EH (cell line): ENCODE measurements at places on chromosomes 1 and 21.

- DNase-seq = no peak
Measured at GRCh38 chr21:26544201-26544775, 28.8 kb downstream of the CYYR1 start.

GRCh38 chr1:23958810-23959460, 693 bp upstream of the PNRC2 start:
- peak; percentile 93 for DNase-seq

GRCh38 chr1:228154670-228155571, 5.2 kb downstream of the GJC2 start:
- no peak for DNase-seq

DNA sequence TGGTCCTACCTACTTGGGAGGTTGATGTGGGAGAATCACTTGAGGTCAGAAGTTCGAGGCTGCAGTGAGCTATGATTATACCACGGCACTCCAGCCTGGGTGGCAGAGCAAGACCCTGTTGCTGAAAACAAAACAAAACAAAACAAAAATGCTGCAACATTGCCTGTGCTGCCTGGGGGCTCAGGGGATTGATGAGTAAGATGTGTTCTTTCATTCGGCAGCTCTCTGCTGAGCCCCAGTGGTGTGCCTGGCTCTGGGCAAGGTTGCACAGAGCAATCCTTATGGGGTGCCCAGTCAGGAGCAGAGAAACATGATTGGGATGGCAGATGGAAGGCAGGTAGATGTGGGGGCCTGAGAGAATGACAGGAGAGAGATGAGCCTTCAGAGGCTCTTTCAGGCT, 28.6 kb upstream of the KDM4A start:
- no peak for DNase-seq

DNA sequence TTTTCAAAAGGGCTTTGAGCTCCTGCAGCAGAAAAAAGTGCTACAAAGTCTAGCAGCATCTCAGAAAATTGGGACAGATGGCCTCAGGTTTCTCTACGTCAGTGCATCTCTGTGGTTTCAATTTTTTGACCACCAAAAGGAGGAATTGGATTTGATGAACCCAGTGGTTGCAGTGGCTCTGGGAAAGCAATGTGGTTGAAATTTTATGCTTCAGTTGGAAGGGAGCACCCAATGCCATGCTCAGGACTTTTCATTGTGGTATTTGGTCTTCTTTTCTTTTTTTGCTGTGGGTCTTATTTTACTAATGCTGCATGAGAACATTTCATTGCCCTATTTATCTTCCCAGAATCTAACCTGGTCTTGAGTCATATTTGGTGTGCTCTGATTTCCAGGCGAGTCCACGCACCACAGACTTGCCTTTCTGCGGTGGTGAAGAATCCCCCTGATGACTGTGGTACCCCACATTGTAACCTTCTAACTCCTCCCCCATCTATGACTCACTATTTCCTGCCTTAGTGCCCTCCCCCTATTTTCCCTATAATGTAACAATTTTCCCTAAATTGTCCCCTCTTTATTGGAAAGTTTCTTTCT, 56.7 kb downstream of the S1PR1 start:
- peak; percentile 57 for DNase-seq

- DNase-seq = peak; percentile 25
Measured at GRCh38 chr1:7899741-7900140, 40.9 kb downstream of the TNFRSF9 start.

GRCh38 chr21:26925636-26926035, 41.3 kb downstream of the ADAMTS5 start:
- DNase-seq = no peak

GRCh38 chr1:157944663-157945280, 48.7 kb upstream of the KIRREL1 start:
- DNase-seq = no peak

GRCh38 chr1:225467193-225468020, 39.6 kb upstream of the LBR start:
- no peak for DNase-seq

DNA sequence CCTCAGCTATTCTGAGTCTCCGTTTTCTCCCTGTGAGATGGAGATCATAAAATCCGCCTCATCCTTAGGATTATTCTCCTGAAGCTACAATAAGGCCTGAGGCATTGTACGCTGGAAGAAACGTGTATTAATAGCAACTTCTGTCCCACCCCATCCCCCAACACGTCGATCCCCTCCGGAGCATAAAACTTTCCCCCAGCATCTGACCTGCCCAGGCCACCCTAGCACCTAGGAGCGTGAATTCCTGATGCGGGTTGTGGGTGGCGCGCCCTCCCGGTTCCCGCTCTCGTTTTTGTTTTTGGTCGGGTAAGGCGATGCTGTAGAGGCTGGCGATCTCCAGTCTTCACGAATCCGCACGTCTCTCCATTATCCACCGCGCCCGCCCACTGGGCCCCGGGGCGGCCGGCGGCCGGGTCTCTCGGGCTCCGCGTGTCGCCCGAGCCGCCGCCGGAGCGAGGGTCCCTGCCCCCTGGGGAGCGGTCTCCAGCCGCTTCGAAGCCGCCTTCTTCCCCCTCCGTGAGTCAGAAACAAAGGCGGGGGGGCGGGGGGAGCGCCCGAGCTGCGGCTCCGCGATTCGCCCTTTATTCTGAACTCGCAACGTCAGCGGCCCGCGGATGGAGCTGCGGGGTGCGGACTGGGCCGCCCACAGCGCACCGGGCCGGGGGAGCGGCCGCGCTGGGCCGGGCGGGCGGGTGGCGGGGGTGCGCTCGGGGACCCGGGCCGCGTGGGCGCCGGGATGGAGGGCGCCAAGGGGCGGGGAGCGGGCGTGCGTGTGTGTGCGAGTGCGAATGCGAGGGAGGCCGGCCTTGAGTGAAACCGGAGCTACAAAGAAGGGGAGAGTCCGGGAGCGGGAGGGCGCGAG, at the start of gene PLEKHO1:
TSS of gene PLEKHO1 (plus strand) at position 646 of the 862 bp plus-strand sequence. CDS start 342 bp downstream, outside the sequence.
- peak; percentile 87 for DNase-seq

DNA sequence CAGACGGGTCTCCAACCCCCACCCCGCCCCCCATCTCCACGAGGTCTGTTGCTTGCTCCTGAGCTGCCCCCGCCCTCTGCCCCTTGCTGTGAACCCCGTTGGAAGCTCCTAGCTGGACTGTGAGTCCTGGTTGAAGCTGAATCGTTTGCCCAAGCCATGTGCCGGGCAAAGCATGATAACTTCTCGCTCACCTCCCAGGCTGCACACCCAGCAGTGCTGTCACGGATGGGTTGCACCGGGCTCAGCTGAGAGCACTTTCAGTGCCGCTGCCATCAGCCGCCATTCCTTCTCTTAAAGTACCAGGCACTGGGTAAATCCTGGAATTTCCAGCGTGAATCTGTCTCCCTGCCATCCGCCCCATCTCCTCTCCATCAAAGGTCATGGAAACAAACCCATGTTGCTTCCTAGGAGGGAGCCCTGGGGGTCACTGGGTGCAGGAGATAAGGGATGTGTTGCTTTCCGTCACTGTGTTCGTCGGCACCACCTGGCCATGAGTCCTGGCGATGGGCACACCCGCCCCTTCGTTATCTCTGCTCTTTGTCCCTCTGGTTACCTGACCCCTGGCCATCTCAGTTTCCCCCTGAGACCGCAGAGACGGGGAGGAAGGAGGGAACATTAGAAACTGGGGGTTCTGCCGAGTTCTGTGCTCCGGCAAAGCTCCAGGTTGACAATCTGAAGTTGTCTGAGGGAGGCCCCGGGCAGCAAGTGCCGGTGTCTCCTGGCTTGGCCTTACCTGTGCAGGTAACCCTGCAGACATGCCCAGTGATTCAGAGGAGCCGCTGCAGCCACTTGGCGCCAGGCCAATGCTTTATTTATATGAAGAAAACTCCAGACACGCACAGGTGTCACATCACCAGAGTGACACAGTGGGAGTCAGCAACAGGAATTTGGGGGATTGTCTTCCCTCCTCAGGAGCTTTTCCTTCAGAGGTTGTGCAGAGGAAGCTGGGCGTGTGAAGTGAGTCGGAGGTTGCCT, 2.7 kb downstream of the PDE9A start:
- no peak for DNase-seq

- no peak for DNase-seq
Measured at GRCh38 chr1:116824631-116825206, 70.5 kb downstream of the CD2 start.

GRCh38 chr1:155038602-155039307, 5.1 kb downstream of the DCST1 start:
- DNase-seq = peak; percentile 48

DNA sequence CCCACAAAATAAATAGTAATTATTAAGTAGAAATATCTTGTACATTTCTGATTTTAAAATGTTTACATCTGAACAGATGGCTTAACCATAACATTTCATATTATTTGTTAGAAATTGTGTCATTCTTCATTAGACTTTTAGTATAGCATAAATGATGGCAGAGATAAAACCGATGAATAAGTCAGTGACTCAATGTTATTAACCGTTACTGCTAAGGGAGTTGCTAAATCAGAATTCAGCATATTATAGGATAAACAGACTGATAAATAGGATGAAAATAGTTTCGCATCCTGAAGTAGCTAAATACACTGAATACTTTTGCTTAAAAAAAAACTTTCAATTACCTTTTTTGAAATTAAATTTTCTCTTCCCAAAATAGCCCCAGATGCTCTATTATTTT, 610.6 kb upstream of the ZP4 start:
- DNase-seq = no peak

DNA sequence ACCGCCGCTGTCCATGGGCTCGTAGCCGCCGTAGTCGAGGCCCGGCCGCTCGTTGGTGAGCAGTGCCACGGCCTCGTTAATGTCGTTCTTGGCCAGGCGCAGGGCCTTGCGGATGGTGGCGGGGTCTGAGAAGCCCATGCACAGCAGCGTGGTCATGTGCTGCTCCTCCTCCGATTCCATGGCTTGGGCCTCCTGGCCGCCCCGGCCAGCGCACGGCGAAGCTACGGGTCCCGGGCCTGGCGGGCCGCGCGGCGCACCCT, 300 bp downstream of the USP24 start:
- peak; percentile 55 for DNase-seq

- DNase-seq = peak; percentile 63
Measured at GRCh38 chr1:241156231-241156965, 200.6 kb downstream of the RGS7 start.

GRCh38 chr1:176110203-176110602, 96.9 kb downstream of the COP1 start:
- peak; percentile 63 for DNase-seq

GRCh38 chr21:29501451-29501850, 202.7 kb downstream of the BACH1 start:
- DNase-seq = peak; percentile 93

GRCh38 chr1:57719274-57719673, 295.4 kb upstream of the DAB1 start:
- no peak for DNase-seq

GRCh38 chr1:153978274-153978909, 918 bp upstream of the JTB start:
- DNase-seq = peak; percentile 15

DNA sequence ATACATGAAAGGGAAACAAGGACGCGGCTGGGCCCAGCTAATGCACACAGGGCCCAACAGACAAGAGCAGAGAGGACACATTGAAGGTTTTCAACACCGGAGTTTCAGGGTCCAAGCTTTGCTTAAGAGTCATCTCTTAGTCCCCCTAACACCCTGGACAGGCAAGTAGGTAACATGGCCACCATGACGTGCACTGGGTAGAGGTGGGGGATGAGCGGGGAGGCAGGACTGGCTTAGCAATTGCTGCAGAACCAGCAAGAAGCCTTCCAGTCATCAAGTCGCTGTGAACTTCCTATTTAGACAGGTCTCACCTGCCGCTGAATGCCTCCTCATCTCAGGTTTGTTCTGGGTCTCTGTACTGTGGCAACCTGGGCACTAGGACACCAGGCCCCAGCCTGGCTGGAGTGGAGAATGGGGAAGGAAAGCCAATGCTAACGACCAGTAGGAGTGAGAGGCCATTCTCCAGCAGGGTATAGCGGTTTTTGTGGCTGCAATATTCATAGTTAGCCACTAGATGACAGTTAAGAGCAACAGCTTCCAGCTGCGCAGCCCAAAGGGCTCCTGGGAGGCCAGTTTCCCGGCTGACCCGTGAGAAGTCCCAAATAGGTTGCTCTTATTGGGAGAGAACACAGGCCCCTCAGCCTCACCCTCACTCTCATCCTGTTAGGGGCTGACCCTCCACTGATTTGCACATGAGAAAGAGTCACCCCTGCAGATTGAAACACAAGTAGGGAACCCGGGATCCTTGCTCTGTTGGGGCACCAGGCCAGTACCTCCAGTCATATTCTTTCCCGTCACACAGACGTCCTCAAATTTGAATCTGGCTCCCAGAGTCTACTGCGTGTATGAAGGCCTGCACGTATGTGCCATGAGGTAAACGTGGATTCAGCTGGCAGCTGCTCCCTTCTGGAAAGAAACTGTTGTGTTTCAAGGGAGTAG, 6.0 kb upstream of the PIGC start:
- peak; percentile 71 for DNase-seq

DNA sequence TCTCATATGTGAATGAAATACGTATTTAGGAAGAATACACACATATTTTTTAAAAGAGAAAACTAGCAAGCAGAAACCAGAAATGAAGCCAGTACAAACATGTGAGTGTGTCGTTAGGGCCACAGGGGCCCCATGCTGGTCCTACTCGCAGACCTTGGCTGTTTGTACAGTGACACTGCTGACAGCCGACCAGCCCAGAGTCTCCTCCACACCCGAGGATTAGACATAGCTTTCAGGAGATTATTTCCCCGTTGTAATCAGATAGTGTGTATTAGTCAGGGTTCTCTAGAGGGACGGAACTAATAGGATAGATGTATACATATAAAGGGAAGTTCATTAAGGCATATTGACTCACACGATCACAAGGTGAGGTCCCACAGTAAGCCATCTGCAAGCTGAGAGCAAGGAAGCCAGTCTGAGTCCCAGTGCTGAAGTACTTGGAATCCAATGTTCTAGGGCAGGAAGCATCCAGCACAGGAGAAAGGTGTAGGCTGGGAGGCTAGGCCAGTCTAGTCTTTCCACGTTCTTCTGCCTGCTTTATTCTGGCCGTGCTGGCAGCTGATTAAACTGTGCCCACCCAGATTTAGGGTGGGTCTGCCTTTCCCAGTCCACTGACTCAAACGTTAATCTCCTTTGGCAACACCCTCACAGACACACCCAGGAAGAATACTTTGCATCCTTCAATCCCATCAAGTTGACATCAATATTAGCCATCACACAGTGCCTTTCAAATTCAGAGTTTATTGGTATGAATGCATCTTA, 51.2 kb downstream of the DIP2A start:
- no peak for DNase-seq

- no peak for DNase-seq
Measured at GRCh38 chr1:205521686-205522085, 17.2 kb downstream of the CDK18 start.

- DNase-seq = peak; percentile 43
Measured at GRCh38 chr1:37485902-37486679, 11.7 kb downstream of the ZC3H12A start.

GRCh38 chr1:41492341-41492848, 7.9 kb upstream of the EDN2 start:
- no peak for DNase-seq

GRCh38 chr21:29436143-29436542, 137.4 kb downstream of the BACH1 start:
- DNase-seq = no peak
